ENCODE measurements at places on chromosomes 5 and 9.

GRCh38 chr5:135392256-135392655, 6.8 kb downstream of the MACROH2A1 start:
- peak; percentile 86 for DNase-seq

DNA sequence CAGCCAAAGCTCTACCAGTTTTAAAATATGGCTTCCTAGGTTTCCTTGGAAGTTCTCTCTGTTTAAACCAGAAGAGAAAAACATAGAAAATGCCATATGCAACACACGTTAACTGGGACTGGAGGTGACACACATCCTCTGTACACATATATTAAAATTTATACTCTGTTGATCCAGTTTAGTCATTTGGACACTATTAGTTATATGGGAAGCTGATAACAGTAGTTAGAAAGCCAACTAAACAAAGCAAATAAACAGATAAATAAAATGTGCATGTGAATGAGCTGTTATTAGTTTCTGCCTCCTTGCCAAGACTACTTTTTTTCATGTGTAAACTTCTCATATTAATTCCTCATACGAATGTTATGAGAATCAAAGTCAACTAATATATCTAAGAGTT, 1249.2 kb upstream of the CDH6 start:
- no peak for DNase-seq

DNA sequence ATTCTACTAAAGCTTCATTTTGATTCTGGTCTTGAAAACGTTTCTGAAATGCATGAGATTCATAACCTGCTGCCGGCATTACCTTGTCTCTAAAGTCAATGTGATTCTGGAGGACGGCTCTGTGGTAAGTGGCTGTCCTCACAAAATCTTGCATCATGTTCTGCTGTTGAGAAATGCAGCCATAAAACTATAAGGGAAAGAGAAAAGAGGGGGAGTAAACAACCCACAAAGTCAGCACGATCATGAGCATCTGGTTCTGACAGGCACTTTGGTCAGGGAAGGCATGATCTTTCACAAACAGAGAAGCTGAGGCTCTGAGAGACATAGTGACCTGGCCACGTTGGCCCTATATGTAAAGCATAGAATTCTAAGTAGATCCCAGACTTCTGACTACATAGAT, 168.9 kb upstream of the PUM3 start:
- no peak for DNase-seq

- no peak for DNase-seq
Observed at GRCh38 chr9:69572611-69573010, 99.6 kb downstream of the APBA1 start.

- no peak for DNase-seq
Observed at GRCh38 chr5:18220631-18221030, 586.4 kb downstream of the TAF11L14 start.

DNA sequence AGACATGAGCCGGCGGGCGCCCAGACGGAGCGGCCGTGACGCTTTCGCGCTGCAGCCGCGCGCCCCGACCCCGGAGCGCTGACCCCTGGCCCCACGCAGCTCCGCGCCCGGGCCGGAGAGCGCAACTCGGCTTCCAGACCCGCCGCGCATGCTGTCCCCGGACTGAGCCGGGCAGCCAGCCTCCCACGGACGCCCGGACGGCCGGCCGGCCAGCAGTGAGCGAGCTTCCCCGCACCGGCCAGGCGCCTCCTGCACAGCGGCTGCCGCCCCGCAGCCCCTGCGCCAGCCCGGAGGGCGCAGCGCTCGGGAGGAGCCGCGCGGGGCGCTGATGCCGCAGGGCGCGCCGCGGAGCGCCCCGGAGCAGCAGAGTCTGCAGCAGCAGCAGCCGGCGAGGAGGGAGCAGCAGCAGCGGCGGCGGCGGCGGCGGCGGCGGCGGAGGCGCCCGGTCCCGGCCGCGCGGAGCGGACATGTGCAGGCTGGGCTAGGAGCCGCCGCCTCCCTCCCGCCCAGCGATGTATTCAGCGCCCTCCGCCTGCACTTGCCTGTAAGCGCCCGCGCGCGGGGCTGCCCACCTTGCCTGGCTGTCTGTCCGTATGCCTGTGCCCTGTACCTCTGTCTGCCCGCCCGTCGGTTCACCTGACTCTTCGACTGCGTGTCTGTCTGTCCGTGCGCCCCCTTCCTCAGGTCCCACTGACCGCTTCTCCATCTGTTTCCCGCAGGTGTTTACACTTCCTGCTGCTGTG, 412 bp downstream of the FGF18 start:
- peak; percentile 21 for DNase-seq

GRCh38 chr9:98547606-98548005, 161.1 kb downstream of the GABBR2 start:
- no peak for DNase-seq

- no peak for DNase-seq
Observed at GRCh38 chr5:38121420-38121819, 136.9 kb upstream of the EGFLAM start.

GRCh38 chr9:84850830-84851392, 181.4 kb downstream of the NTRK2 start:
- no peak for DNase-seq

DNA sequence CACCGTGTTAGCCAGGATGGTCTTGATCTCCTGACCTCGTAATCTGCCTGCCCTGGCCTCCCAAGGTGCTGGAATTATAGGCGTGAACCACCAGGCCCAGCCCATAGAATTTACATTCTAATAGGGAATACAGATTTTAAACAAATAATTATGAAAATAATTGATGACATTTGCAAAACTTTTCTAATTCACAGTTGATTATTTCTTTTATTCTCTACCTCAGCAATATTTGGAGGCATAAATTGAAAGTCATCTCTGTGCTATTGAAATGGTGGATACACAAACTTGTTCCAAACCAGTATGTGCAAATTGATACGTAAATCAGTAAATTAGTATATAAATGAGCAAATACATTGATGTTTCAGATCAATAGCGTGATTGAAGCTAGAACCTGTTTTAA, 8.2 kb downstream of the BNIP1 start:
- no peak for DNase-seq

DNA sequence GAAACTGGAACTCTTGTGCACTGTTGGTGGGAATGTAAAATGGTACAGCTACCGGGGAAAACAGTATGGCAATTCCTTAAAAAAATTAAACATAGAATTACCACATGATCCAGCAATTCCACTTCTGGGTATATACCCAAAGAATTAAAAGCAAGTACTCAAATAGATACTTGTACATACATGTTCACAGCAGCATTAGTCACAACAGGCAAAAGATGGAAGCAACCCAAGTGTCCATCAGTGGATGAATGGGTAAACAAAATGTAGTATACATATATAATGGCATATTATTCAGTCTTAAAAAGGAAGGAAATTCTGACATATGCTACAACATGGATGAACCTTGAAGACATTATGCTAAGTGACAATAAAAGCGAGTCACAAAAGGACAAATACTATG, 7.4 kb upstream of the SLC22A5 start:
- DNase-seq: no peak

DNA sequence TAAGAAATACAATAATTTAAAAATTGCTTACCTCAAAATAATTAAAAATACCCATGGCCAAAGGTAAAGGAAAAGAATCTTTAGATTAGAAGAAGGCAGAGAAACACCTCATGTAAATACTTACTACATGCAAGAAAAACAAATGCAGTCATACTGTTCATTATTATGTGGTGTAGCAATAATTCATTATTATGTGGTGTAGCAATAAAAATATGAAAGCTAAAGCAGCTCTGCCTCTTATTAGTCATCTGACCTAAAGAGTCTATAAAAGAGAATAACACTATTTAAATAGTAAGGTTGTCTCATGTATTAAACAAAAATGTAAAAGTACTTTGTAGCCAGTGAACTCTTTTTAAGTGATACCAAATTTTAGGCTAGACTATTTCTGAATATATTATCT, 6.6 kb downstream of the DTWD2 start:
- DNase-seq: no peak

DNA sequence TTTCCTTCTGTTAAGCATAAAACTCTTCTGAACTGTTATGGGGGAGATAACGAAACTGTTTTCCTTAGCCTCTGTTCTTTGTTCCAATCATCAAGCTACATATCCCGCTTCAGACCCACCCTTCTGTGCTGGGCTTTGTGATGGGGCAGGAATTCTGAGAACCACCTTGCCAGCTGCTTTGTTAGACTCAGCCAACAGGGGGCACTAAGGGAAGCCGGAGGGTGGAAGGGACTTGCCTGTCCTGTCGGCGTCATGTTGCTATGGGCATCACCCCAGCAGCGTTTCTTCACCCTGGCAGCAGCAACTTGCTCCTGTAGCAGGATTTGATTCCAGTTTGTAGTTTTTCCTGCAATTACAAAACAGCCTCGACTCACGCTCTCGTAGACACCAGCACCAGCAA, 169.1 kb downstream of the CAAP1 start:
- DNase-seq: no peak

- no peak for DNase-seq
Observed at GRCh38 chr9:137403269-137403668, 19.7 kb downstream of the EXD3 start.

DNA sequence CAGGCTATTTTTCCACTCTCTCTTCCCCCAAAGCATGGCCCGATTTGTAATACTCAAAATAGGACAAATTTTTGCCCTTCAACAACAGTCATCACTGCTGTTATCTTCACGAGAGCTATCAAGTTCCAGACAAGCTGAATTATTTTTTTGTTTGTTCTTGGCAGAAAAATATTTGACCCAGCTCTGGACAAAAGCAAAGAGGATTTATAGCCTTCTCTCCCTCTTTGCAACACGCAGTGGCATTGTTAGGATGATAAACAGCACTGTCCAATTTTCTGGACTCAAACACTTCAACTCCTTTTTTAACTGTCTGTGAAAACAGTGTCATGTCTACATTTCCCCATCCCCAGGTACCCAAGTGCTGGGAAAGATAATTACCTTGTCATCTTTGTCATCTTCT, 160.3 kb downstream of the SLF1 start:
- no peak for DNase-seq

DNA sequence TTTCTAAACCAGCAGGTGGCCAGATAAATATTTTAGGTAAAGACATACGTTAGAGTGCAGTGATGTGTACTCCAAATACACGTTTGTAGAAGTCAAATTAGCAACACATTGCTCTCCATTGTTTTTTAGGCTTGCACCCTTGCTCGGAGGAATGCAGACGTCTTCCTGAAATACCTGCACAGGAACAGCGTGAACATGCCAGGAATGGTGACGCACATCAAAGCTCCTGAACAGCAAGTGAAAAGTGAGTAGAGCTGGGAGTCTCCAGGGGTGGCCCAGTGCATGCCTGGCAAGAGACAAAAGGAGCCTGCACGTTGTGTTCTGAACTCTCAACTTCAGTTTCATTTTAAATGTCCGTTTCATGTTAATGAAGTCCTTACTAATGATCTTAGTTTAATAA, 207.5 kb upstream of the OTULINL start:
- no peak for DNase-seq

DNA sequence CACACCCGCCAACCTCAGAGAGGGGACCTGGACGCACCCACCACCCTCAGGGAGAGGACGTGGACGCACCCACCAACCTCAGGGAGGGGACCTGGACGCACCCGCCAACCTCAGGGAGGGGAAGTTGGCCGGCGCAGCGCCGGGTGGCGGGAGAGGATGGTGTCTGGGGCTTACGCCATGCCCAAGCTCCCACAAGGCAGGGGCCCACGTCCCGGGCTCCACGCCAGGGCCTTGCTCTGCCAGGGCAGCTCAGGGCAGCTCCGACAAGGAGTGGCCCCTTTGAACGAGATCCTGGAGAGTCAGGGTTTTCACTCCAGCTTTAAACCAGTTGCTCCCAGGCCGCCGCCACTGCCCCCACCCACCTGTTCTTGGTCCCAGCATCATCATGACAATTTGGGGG, 32.2 kb upstream of the SLC12A7 start:
- DNase-seq: no peak

GRCh38 chr9:74025402-74025925, 471.7 kb upstream of the RORB start:
- peak; percentile 24 for DNase-seq

GRCh38 chr5:180241600-180241999, 32.6 kb upstream of the RASGEF1C start:
- DNase-seq: no peak

GRCh38 chr5:58450018-58450417, 9.9 kb downstream of the PLK2 start:
- DNase-seq: no peak

GRCh38 chr5:89324990-89325389, 442.0 kb upstream of the MEF2C start:
- no peak for DNase-seq

GRCh38 chr5:107668154-107669095, 2.3 kb downstream of the EFNA5 start:
- no peak for DNase-seq

DNA sequence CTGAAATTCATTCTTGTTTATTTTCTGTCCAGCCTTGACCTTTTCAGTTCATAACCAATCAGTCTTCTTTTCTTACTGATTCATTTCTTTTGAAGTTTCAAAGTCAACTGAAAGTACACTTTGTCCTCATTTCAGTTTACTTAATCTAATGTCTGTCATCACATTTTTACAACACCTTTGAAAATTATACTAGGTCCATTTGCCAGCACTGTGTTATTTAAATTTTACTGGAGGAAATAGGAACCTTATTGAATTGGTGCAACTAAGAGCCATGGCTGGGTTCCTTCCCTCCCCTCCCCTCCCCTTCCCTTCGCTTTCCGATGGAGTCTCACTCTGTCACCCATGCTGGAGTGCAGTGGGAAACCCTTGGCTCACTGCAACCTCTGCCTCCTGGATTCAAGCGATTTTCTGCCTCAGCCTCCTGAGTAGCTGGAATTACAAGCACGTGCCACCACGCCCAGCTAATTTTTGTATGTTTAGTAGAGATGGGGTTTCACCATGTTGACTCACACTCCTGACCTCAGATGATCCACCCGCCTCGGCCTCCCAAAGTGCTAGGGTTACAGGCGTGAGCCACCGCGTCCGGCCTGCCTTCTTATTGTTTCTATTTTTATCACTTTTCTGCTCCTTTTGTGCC, 6.3 kb downstream of the RMI1 start:
- no peak for DNase-seq

- DNase-seq: no peak
Observed at GRCh38 chr5:158096835-158097234, 237.9 kb upstream of the CLINT1 start.

DNA sequence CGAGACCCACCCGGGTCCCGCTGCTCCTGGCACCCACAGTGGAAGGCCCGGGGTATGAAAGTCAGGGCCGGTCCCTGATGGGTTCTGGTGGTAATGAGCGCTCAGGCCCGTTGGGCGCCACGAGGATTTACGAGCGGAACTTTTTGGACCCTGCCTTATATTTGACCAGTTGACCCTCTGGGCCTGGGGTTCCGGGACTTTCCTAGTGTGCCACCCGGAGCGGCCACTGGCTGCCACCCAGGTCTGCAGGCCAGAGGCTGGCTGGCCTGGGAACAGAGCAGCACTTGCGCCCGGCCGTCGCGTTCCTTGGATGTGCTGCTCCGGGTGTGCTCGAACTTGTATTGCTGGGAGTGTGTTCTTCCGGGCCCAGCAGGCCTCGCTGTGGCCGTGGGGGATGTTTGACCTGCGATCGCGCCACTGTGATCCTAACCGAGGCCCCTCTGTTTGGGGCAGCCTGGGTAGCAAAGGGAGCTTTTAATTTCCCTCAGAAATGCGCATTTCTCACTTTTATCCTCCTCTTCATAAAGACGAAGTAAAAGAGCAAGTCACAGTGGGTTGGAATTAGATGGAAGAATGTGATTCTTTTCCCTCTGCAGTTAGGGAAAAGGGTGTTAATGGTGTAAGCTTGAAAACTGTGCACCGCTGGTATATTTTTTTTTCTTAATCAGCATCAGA, 1.2 kb downstream of the F2RL1 start:
- DNase-seq: no peak

Data from fibroblast of upper back skin (primary cell).